Left cardiac atrium (tissue), 4 donors: ENCODE measurements at places on chromosomes 11 and 22.

DNA sequence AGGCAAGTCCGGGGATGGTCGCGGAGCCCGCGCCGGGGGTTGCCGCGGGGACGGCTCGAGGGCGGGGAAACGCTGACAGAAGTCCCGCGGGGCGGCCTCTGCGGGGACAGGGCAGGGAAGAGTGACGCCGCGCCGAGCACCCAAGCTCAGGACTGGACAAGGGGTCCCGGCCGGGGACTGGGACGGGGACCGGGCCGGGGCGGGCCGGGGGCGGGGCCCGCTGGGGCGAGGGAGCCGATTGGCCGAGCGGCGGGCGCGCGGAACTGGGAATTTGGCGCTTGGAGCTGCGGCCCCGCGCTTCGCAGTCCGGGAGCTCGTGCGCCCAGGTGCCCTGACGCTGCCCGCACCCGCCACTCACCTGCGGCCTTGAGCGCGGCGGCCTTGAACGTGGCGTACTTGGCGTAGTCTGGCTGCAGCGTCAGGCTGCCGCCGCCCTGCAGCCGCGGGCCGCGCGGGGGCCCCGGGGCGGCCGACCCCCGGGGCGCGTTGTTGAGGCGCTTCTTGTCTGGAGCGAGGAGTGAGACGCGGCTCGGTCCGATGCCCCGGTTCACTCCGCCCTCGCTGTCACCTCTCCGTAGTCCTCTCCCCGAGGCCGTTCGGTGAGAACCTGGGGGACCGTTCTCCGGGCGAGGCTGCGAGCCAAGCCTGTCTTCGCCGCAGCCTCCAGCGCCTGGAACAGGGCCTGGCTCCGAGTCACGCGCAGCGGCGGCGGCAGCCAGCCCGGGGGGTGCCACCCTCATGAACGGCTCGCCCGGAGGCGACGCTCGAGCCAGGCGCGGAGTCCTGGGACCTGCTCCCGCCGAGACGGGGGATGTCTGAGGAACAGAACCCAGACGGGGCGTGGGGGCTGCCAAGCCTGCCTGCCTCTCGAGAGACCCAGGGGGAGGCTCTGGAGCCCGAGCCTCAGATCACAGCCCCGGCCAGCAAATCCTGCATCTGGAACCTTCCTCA lies 4.5 kb downstream of the SHISA8 start:
- peak; percentile 52 for DNase-seq

- DNase-seq = peak; percentile 12
These were observed 499 bp downstream of the LRRC56 start for GRCh38 chr11:537622-538430.

DNA sequence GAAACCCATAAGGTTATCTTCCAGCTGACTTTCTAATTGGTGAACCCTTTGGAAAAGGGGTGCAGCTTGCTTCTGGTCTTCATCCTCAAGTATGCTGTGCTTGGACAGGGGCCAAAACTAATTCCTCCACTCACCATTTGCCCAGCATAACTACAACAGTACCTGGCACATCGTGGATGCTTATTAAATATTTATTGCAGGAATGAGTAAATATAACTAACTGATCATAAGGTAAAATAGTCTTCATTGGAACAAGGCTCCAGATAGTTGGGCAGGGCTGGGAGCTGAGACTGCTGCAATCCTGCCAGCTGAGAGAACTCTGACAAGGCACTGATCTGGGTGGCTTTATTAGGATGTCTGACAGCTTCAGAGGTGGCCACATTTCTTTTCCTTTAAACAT lies 2.4 kb upstream of the SIDT2 start:
- DNase-seq = no peak

DNA sequence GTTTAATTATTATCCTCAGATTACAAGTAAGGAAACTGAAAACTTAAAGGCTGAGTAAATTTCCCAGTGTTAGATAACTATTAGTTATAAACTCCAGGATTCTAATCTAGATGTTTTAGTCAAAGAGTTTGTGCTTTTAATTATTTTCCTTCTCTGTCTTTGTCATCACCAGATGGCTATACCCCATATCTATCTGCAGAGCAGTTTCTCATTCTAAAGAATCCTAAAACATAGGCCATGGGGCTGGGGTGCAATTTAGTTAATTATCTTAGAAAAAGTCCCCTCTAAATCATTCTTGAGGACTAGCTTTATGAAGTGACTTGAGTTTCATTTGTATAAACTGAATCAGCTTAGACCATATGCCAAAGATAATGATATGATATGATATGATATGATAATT lies 556.3 kb upstream of the ANO5 start:
- DNase-seq = no peak

GRCh38 chr22:19291218-19291579 lies 320 bp downstream of the CLTCL1 start:
- peak; percentile 52 for DNase-seq

GRCh38 chr11:120431633-120432032 lies 79.9 kb upstream of the GRIK4 start:
- no peak for DNase-seq

DNA sequence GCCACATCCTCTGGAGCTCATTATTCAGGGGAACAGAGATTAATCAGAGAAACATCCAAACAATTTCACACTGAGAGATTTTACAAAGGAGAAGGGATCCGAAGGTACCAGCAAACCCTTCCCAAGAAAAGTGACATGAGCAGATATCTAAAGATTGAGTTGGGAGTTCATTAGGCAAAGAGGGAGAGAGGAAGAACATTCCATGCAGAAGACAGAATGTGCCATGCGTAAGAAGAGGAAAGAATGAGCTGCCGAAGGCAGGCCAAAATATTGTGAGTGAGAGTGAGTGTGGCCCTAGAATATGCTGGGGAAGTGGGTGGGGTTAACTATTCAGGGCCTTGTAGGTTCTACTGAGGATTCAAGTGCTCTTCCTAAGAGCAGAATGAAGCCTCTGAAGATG lies 50.0 kb upstream of the LYVE1 start:
- no peak for DNase-seq

GRCh38 chr11:105046898-105047579 lies 1.9 kb upstream of the CARD16 start:
- DNase-seq = peak; percentile 22

DNA sequence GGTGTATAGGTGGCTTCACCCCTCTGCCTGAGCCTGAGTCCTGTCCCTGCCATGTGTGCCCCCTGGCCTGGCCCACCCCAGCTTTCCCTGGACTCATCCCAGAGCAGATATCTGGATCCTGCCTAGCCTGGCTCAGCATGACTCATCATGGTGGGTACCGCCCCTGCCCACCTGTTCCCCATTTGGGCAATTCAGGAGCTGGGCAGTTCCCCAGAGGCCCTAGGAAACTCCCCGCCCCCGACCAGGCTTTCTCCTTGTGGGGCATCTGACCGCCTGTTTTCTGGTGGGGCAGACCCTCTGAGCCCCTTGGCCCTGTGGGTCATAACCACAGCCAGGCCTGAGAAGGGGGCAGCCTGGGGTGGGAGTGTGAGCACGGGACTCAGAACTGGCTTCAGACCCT lies 4.4 kb downstream of the TSPO start:
- no peak for DNase-seq

DNA sequence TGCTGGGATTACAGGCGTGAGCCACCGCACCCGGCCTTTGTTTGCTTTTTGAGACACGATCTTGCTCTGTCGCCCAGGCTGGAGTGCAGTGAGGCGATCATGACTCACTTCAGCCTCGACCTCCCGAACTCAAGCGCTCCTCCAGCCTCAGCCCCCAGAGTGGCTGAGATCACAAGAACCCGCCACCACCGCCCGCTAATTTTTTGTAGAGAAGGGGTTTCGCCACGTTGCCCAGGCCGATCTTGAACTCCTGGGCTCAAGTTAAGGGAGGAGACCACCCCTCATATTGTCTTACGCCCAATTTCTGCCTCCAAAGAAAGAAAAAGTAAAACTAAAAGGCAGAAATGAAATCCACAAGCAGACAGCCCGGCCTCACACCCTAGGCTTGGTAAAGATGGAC lies 1.5 kb upstream of the POLA2 start:
- no peak for DNase-seq

DNA sequence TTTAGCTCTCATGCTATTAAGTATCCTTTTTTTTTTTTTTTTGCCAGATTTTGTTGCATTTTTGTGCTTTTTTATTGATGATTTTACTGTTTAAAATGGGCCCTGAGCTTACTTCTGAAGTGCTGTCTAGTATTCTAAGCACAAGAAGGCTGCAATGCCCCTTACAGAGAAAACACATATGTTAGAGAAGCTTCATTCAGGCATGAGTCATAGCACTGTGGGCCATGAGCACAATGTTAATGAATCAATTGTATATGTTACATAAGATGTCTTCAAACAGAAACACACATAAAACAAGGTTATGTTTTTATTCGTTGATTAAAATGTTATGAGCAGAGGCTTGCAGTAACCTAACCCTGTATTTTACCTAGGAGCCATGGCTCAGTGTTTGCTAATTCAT lies 117.8 kb upstream of the C11orf87 start:
- DNase-seq = no peak
